Keratinocyte (primary cell): ENCODE measurements at places on chromosomes 7 and 10.

- no peak for DNase-seq
These were observed 6.6 kb upstream of the GIMAP7 start for GRCh38 chr7:150507947-150508602.

DNA sequence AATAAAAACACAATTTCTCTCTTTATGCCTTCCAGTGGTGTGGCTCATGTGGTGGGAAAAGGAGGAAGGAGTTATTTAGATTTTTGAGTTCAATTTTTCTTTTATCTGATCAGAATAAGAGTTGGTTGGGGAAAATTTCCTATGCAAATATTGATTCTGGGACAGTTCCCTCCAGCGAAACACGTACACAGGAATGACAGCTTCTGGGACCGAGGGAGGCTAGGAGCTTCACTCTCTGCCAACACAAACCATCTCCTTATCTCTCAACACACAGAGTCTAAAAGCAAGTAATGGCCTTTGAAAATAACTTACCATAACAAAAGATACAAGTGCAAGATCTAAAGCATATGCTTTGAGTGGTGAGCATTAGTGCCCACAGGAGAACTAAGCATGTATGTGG, 122.7 kb downstream of the RAPGEF5 start:
- DNase-seq, result no peak

DNA sequence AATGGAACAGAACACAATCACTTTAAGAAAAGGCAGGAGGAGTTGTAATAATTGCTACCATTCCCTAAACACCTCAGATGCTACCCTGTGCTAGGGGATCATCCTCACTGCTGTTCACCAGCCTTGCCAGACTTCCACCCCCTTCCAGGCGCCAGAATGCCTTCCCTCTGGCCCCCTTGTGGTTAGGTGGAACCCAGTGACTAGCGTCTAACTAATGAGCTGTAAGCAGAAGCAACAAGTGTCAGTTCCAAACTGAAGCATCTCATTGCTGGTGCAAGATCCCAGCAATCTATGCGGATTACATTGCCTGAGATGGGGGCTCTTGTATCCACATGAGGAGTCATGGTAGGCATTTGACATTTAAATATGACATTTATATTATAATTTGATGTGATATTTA, 86.6 kb downstream of the FRMD4A start:
- no peak for DNase-seq

DNA sequence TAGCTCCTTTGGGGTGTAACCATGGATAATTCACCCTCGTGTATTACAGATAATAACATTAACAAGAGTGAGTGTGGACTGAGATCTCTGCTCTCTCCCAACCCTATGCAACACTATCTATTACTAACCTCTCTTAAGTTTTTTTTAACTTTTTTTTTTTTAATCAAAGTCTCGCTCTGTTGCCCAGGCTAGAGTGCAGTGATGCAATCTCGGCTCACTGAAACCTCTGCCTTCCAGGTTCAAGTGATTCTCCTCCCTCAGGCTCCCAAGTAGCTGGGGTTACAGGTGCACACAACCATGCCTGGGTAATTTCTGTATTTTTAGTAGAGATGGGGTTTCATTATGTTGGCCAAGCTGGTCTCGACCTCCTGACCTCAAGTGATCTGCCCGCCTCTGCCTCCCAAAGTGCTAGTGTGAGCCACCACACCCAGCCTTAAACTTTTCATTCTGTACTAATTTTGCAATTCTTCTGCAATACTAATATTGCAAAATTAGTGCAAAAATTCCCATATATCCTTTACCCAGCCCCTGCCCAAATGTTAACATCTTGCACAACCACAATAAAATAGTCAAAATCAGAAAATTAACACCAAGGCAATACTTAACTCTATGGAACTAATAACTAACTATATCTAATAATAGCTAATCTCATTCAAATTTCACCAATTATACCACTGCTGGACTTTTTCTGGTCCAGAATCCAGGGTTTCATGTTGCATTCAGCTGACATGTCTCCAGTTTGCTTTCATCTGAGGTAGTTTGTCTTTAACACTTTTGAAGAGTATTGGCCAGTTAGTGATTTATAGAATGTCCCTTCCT, 66.5 kb upstream of the TCF7L2 start:
- no peak for DNase-seq

DNA sequence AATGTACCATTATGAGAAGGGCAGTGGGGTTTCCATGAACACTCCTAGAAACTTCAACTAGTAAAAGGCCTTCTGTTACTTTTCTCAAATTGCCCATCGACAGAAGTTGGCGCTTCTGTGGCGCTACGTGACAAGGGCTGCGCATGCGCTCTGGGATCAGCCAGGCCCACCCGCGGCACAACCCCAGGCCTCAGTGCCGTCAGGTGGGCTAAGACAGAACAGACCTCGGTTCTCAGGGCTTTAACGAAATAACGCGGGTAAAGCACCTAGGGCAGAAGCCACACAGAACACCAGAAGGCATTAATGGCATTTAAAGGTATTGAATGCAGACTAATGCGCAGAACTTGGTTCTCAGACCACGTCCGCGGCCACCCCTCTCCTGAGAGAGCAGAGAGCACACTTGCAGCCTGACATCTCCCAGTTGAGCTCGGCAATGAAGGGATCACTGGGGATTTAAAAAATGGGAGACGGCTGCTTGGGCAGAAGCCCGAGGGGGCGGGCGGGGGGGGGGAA, 67.6 kb upstream of the CTNNA3 start:
- no peak for DNase-seq

GRCh38 chr7:142832417-142832816, 22.5 kb upstream of the EPHB6 start:
- DNase-seq, result no peak

DNA sequence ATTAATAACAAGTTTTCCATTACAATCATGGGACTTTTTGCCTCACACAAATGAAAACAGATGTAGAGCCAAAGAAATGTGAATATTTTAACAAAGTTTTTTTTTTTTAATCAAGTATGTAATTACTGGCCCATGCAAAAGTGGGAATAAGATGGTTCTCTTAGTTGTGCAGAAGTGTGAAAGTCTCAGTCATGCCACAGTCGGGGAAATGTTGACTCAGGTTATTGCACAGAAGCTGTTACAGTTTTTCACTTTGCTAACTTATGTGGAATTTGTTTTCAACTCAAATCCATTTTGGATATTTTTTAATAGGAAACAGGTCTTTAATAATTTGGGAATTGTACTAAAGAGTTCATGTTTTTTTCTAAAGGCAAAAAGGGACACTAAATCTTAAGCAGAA, 44.0 kb upstream of the CAV2 start:
- DNase-seq, result no peak

DNA sequence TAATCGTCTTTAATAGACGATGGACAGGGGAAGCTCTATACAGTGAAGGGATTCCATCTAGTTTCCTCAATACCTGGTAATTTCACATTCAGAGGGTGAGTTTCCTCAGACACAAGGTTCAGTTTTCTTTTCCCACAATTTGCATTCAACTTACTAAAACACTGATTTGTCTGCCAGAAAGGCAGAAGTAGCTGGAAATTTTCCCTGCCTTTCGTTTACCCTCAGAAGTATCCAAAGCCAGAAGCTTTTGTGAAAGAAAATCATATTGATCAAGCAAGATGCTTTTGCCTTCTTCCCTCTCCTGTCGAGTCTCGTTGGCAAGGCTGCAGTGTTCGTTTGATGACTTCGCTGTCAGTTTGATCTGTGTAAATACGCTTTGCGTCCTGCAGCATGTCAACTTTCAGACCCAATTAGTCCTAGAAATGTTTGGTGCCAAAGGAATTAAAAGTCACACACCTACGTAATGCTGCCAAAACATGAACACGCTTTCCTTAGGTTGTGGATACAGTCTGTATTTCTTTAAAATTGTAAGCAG, 631.9 kb upstream of the FOXK1 start:
- DNase-seq, result no peak

GRCh38 chr7:141114029-141114664, 40.3 kb downstream of the TMEM178B start:
- no peak for DNase-seq

DNA sequence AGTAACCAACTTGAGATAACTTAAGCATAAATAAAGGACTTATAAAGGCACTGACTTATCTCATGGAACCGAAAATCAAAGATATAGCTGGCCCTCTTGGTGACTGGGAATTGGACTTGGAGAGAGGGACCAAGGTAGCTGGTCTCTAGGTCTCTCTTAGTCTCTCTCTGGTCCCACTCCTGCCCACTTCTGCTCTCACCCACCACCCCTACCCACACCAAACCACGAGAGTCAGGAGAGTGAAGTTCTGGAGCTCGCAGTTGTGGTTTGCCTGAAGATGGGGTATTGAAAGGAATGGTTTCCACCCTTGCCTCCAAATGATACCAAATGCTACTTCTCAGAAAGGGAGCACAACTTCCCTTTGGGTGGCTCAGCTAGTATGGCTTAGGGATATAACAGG, 216.3 kb downstream of the LRMDA start:
- no peak for DNase-seq

DNA sequence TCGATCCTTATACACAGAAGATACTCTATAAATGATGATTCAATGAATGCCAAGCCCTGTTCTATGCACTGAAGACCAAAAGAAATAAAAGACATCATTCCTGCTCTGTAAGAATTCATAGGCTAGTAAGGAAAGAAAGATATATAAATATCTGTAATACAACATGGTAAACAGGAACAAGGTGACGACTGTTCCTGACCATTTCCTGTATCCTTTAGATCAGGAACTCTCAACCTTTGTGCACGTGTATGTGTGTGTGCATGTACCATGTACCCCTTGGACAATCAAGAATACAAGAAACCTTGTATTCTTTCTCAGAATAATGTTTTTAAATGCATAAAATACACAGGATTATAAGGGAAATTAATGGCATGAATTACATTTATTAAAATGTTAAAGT, 7.3 kb upstream of the HK1 start:
- DNase-seq, result no peak

DNA sequence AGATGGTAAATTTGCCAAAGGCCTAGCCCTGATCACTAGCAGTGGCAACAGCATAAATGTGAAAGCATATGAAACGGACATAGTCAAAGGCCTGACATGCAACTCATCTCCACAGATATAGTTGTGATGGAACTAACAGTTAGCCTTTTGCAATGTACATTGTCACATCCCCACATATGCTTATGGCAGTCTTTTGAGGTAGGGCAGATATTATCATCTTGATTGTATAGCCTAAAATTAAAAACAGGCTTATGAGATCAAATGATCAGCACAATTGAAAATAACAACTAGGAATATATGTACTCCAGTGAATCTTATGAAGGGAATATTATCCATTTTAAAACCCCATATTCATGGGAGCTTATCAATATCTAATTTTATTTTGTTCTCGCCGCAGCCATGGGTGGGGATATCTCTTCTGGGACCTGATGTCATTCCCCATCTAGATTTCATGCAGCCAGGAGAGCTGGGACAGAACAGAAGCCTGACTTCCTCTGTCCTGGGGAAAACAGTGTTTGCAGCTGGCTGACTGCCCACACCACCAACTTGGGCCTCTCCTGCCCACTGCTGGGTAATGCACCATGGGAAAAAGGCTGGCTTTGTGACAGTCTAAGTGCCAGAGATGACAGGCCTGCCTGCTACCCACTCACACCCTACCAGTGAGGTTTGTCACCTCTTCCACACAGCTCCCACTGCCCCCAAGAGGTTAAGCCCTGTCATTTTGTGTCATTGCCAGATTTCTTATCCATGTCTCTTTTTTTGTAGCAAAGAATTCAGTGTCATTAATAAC, 180.2 kb upstream of the FZD1 start:
- no peak for DNase-seq
